ENCODE measurements at places on chromosomes 13 and 19.

DNA sequence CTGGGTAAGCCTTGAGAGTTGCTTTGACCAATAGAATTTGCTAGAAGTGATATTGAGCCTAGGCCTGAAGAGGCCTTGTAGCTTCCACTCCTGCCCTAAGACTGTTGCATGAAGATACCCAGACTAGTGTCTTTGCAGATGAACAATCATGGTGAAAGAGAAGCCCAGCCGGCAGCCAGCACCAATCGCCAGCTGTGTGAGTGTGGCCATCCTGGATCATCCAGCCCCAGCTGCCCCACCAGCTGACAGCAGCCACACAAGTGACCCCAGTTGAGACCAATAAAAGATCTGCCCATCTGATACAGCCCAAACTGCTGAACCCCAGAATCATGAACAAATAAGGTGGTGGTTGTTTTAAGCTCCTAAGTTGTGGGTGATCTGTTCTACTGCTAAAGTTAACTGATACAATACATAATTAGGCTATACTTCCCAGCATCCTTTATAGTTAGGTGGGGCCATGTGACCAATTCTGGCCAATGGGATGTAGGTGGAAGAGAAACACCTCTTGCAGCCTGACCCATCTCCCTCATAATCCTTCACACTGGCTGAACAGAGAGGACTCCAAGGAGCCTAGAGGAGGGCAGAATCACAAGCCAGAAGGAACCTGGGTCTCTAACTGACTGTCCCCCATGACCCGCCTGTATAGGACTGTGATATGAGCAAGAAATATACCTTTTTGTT lies 9.4 kb upstream of the ZNF428 start:
- no peak for DNase-seq

DNA sequence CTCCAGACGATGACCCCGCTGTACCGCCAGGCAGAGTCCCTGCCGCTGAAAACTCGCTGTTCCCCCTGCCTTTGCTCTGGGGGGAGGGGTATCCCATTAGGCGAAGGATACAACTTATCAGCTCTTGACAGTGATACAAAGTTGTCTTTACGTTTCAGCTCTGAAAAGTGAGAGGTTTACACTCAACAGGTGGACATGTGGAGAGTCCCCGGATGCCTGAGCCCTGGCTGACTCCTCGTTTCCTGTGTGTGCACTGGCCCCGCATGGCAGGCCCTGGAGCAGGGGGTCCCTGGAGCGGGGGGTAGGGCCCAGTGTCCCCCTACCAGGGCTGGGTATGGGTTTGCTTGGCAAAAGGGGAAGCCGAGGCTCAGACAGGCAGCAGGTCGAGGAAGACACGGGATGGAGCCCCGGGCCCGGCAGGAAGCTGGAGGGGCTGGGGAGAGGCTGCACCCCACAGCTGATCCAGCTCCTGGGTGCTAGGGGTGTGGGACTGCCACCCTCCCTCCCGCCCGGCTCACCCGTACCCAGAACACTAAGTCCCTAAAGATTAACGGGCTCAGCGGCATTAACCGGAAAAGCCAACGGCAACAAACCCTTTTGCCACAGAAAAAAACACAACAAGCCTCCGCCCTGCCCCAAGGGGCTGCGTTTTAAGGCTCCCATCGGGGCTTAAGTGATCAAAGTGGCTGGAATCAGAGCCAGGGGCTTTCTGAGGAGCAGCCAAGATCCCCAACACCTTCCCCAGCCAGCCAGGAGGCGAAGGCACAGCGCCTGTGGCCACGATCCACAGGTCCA lies 5.6 kb downstream of the TCF3 start:
- DNase-seq = no peak

DNA sequence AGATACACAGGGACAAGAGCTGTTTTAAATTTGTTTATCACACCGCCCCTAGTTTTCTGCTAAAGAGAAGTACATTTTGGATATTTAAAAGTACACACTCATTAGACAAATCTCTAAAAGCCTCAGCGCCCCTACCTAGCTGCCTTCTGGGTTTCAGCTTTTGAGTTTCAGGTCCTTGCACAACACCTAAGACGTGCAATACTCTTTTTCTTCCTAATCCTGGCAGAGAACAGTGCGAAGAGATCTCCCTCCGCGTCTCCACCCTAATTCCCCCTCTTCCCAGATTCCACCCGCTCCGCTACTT lies 421 bp upstream of the KLF5 start:
- DNase-seq = no peak

GRCh38 chr13:57507752-57508463 lies 123.6 kb upstream of the PCDH17 start:
- DNase-seq = no peak

- no peak for DNase-seq
Measured at GRCh38 chr13:93744886-93745285, 518.3 kb downstream of the GPC6 start.

GRCh38 chr13:103388839-103389238 lies 322.6 kb upstream of the SLC10A2 start:
- DNase-seq = no peak

DNA sequence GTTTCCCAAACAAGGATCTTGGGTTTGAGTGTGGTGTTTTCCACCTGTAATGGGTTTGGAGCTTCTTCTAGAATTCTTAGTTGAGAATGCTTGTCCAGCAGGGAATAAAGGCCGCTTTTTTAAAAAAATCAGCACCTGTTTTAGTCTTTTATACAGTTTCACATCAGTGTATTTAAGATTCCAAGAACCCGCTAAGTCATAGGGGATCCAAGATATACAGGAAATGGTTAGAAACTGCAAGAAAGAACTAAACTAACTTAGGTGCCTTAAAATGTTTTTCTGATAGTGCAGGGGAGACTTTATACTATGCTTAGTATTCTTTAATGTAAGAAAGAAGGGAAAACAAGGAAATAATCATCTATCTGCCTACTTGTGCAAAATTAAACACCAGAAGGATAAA lies 74.7 kb downstream of the C13orf42 start:
- DNase-seq = no peak

DNA sequence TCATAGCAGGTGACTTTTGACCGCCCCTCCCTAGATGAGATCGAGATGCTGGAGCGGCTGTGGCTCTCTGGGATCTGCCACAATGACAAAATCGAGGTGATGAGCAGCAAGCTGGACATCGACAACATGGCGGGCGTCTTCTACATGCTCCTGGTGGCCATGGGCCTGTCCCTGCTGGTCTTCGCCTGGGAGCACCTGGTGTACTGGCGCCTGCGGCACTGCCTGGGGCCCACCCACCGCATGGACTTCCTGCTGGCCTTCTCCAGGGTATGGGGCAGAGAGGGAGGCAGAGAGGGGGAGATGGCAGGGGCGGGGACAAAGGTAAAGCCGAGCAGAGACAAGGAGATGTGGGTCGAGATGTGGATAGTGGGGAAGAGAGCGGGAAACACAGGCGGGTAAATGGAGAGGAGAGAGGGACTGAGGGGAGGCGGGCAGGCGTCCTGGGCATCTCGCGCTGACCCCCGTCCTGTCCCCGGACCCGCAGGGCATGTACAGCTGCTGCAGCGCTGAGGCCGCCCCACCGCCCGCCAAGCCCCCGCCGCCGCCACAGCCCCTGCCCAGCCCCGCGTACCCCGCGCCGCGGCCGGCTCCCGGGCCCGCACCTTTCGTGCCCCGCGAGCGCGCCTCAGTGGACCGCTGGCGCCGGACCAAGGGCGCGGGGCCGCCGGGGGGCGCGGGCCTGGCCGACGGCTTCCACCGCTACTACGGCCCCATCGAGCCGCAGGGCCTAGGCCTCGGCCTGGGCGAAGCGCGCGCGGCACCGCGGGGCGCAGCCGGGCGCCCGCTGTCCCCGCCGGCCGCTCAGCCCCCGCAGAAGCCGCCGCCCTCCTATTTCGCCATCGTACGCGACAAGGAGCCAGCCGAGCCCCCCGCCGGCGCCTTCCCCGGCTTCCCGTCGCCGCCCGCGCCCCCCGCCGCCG lies 3.4 kb upstream of the GRWD1 start:
- DNase-seq = no peak

- DNase-seq = no peak
Measured at GRCh38 chr13:110509971-110510786, 51.3 kb downstream of the RAB20 start.

- no peak for DNase-seq
Measured at GRCh38 chr13:67821606-67822005, 591.5 kb upstream of the PCDH9 start.
